ENCODE measurements at places on chromosomes 2 and 18.

DNA sequence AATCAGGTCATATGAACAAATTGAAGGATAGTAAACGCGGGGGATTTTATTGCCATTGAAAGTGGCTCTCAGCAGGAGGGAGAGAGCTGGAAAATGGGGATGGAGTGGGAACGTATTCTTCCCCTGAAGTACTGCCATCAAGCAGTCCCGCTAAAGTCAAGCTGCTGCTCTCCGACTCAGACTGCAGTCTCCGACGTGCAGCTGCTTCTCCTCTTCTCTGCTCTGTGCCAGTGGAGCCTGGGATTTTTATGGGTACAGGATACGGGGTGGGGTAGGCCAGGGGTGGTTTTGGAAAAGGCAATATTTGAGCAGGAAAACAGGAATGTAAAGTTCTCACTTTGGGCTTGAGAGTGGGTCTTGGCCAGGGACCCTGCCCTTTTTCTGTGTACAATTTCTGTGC is 33.0 kb downstream of the KCTD18 start:
- DNase-seq: no peak

DNA sequence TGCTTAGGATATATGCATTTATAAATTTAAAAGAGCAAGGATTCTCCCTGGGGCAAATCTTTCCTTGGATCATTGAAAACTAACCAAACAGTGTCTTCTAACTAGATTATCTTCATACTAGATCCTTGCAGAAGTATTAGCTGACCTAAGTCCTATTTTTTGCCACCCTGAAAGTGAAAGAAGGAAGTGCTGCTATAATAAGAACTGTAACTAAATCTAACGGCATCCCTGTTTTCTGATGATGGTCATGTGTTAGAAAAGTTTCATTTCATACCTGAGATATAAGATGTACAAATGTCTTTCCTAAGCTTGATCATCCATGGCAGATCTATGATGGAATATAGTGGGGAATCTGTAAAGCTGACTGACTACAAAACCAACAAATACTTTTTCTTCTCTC is 102.7 kb downstream of the MAP2 start:
- DNase-seq: no peak

DNA sequence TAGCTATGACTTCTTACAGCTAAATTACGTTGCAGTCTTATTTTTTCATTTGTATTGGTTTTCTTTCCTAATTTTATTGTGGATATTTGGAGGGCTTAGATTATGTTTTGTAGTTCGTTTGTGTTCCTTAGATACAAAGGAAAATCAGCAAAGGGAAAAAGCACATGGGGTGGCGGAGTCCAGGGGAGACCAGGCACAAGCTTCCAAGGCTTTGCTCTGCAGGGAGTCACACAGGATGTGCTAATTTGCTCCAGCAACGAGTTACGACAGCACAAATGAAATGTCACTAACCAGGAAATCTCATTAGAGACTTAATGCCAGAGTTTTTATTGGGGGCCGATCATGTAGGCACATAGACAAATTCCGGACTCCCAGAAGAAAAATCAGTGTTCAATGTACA is 60.5 kb upstream of the CABYR start:
- DNase-seq: no peak

DNA sequence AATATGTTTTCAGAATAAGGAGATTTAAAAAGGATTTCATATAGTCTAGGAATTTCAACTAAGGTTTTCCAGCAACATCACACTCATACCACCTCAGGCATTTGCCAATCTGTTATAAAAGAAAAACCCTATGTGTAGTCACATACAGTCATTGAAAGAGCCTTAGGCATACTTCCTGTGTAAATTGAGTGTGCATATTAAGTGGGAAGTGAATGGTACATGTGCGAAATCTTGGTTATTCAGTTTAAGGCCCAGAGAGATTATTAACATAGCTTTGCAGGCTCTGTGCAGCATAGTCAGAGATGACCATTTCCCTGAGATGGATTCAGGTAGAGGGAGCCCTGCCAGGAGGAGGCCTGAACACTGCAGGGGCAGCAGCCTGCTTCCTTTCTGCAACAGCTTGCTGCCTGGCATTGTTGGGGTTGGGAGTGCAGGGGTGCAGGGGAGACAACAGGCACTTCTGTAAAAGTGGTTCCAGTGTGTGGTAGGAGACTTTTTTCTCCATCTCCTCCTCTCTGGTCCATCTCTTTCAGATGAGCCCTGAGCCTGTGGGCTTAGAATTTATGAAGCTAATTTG is 100.1 kb upstream of the OSR1 start:
- no peak for DNase-seq

DNA sequence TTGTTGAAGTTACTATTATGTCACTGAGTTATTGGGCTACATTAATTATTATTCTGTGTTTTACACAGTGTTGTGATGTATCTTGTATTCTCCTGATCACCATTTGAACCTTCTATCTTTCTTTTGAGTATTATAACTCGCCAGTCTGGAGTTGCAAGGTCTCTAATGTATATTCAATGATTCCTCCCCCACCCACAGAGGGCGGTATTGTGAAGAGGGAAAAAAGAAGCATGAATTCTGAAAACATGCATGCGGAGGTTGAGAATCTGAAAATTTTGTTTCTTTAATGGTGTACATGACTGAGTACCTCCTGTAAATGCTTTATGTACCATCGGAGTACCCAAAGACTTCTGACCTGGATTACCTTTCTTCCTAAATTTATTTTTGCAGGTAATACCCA is 266.6 kb downstream of the NR4A2 start:
- DNase-seq: no peak

DNA sequence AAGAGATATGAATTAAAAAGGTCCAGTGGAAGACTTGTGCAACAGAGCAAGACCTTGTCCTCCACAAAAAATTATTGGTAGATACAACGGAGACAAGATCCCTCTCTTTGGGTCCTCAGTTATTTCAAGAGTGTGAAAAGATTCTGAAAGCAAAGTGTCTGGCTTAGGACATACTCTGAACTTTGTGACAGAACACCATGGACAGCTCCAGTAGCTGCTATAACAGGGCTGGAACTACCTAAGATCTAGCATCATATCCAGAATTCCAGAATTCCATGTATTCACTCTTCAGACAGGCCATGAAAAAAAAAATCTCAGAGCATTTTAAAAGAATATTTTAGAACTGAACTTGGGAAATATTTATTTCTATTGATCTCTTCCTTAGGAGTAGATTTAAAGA is 74.8 kb upstream of the ZBTB14 start:
- no peak for DNase-seq

GRCh38 chr2:147081831-147082230 is 763.0 kb upstream of the ACVR2A start:
- no peak for DNase-seq

- no peak for DNase-seq
Measured at GRCh38 chr2:125707611-125708010, 948.3 kb upstream of the GYPC start.

DNA sequence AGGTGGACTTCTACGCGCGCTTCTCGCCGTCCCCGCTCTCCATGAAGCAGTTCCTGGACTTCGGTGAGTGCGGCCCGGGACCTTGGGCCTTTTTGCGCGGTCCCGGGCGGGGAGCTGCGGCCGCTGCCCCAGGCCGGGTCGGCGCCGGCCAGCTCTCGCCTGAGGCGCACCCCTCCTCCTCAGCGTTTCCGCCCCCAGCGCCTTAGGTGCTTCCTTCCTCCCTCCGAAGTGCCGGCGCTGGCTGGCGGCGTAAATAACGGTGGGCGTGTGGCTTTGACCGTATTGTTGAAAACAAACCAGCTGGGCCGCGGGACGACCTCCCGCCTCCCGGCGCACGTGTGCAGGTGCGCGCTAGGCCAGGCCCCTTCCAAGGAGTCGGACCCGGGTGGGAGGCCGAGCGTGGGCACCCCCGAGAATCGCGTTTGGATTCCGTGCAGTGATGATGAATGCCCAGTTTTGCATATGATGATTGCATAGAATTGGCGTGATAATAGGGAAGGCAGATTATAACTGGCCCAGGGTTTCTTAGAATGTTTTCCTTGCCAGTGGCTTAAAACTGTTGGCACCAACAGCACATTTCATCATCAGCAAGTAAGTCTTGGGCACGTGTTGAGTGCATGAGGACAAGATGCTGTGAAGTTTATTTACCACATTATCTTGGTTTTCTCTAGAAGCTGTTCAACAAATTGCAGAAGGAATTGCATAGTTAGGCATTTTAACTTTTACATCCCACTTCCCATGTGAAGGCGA is 569 bp downstream of the PDK1 start:
- peak; percentile 72 for DNase-seq

- no peak for DNase-seq
Measured at GRCh38 chr2:174863183-174863582, 98.9 kb upstream of the CHRNA1 start.

- DNase-seq: no peak
Measured at GRCh38 chr2:106890606-106891005, 4.6 kb upstream of the ST6GAL2 start.

DNA sequence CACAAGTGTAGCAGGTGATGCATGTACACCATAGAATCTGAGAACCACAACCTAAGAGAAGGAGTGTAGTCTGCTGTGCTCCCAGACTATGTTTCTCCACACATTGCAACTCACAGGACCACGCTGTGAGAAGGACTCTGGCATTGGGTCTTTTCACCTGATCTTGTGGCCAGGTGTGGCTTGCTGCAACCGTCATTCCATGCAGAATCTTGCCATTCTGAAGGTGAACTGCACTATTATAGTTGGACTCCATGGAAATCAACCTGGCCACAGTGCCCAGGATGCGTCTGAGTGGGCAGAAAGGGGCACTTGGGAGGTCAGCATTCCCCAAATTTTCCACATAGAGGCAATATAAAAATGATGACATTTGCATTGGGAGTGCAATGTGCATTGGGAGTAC is 122.2 kb downstream of the CAPN13 start:
- DNase-seq: no peak

DNA sequence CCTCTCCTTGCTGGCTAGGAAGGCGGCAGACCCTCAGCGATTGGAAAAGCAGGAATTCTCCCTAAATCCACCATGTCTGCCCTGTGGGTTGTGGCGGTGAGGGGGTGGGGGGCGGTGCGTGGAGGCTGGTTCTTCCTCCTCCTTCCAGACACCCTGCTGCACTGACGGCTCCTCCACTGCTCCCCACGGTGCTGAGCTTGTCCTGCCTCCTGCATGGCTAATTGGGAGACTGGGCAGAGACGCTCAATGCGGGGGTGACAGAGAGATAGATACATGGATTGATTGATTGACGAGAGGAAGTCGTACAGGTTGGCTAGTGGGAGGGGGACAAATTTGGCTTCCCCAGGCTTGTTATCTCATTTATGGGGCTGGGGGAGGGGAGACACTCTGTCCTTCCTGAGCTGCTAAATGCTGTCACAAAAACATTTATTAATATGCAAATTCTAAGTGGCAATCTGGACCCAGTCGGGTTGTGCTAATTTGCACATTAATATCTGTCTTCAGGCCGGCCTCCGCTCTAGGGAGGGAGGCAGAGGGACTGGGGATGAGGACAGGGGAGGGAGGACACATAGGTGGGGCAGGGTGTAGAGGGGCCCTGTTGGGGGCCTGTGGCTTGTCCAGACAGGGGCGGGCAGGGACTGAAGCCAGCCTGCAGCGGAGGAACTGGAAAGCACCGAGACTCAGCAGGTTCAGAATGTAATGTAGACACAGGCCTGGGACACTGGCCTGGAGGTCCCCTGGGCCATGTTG is 181.6 kb downstream of the CELF4 start:
- no peak for DNase-seq

GRCh38 chr2:102758439-102758838 is 3.4 kb upstream of the TMEM182 start:
- no peak for DNase-seq

DNA sequence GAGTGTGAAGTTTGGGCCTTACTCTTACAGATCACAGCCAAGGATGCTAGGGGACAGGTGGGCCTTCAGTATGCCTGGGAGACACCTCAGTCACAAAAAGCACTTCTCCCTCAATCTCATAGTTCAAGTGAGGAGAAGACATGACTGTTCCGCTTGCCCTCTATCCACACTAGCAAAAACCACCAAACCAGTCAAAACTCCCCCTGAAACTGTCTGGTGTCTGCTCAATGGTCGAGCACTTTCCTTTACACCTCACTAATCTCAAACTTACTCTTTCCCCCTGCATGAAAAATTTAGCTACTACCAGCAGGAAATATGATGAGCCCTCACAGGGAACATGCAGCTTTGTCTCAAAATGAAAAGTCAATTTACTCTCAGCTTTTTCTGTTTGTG is 232.2 kb downstream of the TRIB2 start:
- DNase-seq: no peak

GRCh38 chr2:75586971-75587370 is 26.2 kb upstream of the EVA1A start:
- DNase-seq: no peak

DNA sequence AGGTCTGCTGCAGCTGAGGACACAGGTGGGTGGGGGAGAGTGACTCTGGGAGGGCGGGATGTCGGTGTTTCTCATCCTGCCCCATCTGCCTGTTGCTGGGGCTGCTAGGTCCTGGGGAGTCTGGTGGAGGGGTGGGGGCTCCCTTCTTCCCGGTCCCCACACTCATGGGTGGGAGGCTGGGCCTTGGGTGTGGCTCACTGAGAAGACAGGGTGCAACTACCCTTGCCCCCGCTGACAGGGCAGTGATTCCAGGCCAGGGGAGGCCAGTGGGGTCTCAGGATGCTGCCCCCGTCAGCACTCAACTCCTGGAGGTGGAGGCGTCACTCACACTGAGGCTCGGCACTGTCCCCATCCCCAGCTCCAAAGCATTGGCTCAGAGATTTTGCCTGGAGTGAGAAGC is 7.7 kb upstream of the NFATC1 start:
- no peak for DNase-seq

DNA sequence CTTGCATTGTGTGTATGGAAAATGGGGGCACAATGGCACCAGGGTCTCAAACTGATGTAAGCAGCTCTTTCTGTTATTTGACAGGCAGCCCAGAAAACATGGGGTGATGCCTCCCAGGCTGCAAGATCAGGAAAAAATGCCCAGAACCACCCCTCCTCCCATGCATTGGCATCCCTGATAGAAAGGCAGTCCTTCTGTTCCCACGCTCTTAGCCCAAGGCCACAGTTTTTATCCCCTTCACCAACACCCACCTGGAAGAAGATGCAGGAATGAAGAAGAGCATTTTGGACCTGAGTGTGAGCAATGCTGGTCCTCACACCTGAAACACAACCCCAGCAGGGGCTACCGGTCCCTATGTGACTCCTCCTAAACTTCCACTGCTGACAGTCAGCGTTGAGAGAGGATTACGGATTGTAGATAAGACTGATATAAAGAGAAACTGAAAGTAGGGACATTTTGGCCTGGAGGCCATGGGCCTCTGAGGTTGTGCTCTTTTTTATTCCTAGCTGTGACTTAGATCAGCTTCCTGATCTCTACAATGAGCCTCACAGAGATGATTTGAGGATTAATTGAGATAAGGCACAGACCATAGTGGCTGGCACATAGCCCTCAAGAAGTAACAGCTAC is 386.0 kb upstream of the ATP5MC3 start:
- DNase-seq: no peak

- DNase-seq: peak; percentile 75
Measured at GRCh38 chr2:20542746-20543468, 96.0 kb downstream of the RHOB start.

DNA sequence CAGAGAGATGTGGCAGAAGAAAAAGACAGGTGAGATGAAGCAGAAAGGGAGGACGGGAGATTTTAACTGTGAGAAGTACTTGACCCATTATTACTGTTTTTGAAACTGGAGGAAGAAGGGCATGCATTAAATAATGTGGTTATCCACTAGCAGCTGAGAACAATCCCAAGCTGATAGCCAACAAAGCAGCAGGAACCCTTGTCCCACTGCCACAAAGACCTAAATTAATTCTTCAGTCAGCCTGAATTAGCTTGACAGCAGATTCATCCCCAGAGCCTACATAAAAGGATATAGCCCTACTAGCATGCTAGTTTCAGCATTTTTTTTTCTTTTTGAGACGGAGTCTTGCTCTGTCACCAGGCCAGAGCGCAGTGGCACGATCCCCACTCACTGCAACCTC is 19.5 kb upstream of the REG3A start:
- DNase-seq: no peak

All from foreskin fibroblast (primary cell).